ENCODE measurements at places on chromosomes 2 and 18.
A peak's percentile ranks its signal among the peaks of the same experiment; 100 is the strongest.

GRCh38 chr18:56067969-56068671, 480.1 kb upstream of the TCF4 start:
- DNase-seq: no peak

GRCh38 chr2:182043861-182044260, 58.2 kb downstream of the PPP1R1C start:
- no peak for DNase-seq

GRCh38 chr2:165839610-165840009, 45.6 kb upstream of the GALNT3 start:
- no peak for DNase-seq

GRCh38 chr2:201414099-201415023, 36.9 kb downstream of the TRAK2 start:
- DNase-seq: peak; percentile 55

DNA sequence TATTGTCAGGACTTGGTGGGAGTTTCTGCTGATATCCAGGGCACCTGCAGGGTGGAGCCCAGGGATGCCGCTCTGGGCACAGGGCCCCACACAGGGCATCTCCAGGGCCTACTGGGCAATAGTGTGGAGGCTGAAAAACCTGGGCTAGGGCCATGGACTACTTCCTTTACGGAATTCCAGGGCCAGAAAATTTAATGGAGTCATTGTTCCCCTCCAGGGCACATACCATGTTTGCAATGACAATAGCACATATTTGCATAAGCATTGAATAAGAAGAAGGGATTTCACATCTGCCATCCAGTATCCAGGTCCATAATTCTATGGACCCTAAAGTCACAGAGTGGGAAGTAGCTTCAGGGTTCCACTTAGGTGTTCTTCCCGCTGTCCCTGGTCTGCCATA, 103.8 kb upstream of the TPO start:
- DNase-seq: no peak

GRCh38 chr2:48415836-48416515, 114.0 kb upstream of the STON1 start:
- DNase-seq: peak; percentile 11

GRCh38 chr2:230930149-230930780, 5.2 kb upstream of the GPR55 start:
- DNase-seq: no peak

DNA sequence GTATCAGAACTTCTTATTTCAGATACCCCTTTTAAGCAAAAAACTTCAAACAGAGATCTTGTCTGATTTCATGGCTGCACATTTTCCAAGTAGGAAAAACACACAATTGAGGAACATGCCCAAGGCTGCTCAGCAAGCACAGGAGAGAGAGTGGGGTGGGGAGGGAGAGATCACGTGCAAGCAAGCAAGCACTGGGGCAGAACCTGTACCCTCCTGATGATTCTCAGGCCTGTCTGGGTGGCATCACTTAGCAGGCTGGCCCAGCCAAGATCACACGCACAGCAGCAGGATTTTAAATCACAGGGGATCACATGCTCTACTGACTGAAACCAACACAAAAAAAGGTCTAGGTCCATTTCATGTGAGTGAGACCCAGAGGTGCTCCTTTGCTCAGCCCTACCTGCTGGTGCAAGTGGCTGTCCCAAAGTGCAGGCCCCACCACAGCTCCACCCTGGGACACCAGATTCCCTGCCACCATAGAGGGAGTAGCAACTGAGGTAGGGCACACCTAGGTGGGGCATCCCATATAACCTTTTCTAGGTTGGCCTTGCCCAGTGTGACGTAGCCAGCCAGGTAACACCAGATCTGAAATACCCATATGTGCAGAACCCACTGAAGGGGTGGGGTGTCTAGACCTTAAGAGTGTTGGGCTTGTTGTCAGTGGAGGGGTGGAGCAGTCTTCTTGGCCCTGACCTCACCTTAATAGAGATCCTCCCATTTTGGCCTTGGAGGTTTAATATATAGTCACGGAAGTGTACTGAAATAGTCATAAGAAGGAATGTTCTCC, 1.8 kb upstream of the LYPD6B start:
- DNase-seq: no peak

- DNase-seq: no peak
Measured at GRCh38 chr2:43158259-43158880, 68.0 kb downstream of the ZFP36L2 start.

DNA sequence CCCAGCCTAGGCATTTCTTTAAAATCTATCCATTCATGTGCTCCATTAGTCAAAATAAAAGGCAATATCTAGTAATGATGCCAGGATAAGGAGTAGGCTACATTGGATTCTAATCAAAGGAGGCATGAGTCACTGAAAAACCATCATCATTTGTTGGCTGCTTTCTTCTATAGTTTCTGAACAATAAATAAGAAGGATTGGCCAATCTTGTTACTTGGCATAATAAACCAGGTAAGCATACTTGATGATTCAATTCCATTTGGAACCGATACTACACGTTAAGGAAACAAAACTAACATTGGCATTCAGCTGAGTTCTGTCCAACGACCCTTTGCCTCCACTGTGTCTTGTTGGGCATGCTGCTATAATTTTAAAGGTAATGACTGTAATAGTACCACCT, 27.2 kb downstream of the ATP8B1 start:
- no peak for DNase-seq

- no peak for DNase-seq
Measured at GRCh38 chr2:239397931-239398471, 2.8 kb downstream of the HDAC4 start.

GRCh38 chr2:43267381-43267780, 41.0 kb upstream of the ZFP36L2 start:
- DNase-seq: no peak

- no peak for DNase-seq
Measured at GRCh38 chr2:118697781-118698180, 149.7 kb downstream of the EN1 start.

- DNase-seq: no peak
Measured at GRCh38 chr2:24816884-24817283, 23.7 kb downstream of the CENPO start.

DNA sequence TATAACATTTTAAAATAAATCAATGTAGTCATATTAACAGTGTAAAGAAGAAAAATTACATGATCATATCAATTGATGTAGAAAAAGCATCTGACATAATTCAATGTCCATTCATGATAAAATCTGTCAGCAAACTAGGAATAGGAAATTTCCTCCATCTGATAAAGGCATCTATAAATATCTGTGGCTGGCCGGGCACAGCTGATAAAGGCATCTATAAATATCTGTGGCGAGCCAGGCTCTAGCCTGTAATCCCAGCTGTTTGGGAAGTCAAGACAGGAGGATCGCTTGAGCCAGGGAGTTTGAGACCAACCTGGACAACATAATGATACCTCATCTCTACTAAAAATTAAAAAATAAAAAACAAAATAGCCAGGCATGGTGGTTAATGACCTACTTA, 18.1 kb upstream of the RANBP2 start:
- DNase-seq: no peak

DNA sequence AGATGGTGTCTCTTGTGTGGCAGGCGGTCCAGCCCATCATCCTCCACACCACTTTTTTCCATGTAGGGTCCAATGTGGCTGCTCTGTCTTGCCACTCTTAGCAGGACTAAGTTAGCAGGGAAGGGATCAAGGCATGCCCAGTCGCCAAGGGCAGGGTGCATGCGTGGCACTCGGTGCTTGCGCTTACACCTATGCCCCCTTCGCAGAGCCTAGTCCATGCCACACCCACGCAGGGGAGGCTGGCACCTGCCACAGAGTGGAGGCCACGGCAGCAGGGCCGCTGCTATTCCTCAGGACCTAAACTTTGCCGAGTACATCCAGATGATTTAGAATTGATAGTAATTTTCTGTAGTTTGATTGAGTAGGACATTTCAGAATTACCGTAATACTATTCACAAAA, 59.5 kb downstream of the RALBP1 start:
- DNase-seq: no peak

DNA sequence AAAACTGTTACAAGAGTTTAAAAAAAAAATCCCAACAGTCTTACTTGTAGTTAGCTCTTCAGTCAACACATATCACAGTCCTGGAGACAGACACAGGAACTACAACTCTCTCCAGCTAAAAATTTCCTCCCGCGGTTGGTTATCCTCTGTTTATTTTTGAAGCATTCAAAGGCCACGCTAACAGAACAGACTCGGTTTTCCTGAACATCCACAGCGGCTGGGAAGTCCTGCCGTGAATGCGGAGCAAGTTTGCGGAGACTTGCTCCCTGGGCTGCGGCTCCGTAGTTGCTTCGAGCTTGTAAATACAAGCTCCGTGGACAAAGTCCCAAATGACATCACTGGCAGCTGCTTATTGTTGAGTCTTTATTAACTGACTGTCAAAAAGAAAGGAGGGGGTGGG, at the start of gene NCKAP5:
TSS of gene NCKAP5 (minus strand) at position 292 of the 400 bp plus-strand sequence. CDS start 50,937 bp downstream, outside the sequence.
- DNase-seq: no peak

DNA sequence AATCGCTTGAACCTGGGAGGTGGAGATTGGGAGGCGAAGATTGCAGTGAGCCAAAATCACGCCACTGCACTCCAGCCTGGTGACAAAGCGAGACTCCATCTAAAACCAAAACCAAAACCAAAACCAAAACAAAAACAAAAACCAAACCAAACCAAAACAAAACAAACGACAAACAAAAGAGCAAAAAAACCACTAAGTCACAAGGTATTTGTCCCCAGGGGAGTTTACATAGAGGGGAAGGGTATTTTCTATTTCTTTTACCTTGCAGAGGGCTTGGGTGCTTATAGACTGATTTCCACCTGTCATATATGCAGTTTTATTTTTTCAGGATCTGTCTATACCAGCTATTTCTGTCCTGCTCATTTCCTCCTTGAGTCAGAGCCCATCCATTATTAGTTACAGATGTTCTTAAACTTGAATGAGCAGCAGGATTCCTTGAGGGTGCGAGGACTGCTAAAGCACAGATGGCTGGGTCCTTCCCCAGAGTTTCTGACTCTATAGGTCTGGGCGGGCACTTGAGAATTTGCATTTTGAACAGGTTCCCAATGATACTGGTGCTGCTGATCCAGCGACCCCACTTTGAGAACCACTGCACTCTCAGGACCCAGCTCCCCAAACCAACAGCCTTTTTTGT, 102.2 kb upstream of the UXS1 start:
- DNase-seq: no peak

DNA sequence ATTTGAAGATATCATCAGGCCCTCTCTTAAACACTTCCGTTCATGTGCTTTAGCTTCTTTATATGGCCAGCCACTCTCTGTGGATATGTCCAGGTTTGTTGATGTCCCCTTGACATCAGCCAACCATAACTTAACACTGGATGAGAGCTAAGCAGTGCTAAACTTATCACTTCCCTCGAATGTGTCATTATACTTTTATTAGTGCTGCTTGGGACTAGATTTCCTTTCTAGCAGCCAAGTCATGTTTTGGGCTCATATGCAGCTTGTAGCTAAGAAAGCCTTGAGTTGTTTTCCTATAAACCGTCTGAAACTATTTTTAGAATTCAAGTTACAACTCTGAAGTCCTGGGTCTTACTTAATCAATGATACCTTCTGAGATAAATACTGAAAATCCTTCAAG, 144.8 kb upstream of the TNP1 start:
- no peak for DNase-seq

DNA sequence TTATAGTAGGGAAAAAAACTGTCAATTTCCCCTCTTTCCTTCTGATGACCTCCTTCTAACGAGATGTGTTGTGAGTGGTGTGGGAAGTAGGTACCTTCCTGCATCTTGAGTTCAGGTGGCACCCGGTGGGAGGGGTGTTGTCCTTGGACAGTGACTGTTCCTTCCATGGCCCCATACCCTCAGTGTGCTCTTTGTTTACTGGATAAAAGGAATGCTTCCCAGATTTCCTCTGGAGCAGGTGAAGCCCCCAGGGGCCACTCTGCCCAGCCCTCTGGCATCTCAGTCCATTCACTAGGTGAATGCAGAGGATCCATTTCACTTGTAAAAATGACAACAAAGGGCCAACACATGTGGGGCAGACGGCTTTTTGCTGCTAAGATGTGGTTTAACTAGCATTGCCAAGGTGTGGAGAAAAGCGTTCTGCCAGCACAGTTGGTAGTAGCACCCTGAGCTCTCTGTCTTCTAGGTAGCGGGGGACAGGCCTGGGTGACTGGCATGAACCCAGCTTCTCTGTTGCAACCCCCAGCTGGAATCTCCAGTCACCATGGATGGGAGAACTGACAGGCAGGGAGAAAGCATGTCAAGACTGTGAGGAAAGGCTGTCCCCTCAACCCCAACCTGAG, 6.9 kb downstream of the GDF7 start:
- DNase-seq: no peak

DNA sequence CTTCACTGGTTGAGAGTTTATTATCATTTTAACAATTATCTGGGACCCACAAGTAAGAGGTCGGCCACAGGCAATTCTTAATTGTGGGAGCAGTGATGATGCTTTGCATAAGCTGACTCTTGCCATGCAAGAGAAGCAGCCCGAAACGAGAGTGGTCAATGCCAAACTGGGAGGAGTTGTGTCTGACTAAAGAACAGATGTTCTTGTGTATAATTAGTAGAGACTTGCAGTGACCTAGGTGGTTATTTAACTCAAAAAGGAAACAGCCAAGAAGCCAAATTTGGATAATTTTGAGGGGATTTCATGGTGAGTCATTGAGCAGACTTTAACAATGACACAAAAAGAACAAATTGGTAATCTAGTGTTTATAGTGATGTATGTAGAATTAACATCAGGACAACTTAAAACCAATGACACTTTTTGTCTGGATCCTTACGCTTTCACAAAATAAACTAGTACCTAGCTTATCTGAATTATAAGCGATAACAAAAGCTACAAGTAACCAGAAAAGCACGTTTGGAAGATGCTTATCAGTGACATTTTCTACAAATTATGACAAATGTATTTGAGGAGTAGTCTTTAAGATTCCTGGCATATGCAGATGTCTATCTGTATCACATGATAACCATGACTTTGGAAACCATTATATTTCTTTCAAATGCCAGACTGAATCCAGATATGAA, 184.7 kb upstream of the DLGAP1 start:
- no peak for DNase-seq

DNA sequence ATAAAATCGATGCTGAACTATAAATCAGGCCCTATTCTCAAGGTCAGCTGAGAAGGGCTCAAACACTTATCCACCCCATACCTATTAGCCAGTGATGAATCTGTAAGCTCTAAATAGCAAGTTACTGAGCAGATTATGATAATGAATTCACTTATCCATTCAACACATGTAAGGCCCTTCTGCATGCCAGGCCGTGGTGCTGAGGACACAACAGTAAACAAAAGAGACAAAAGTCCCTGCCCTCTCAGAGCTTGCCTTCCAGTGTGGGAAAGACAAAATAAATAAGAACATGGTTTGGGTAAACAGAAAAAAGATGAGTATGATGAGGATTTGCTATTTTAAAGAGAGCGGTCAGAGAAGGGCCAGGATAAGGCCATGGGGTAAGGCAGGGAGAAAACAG, 11.7 kb downstream of the TTC32 start:
- no peak for DNase-seq

Data from CD4-positive, alpha-beta T cell treated with Interleukin-4 for 1 hour (primary cell).